ENCODE measurements at places on chromosomes 7 and 10. TPM values are rescaled to one million over a fixed set of nuclear protein-coding genes. Genes with fewer than 3 reads are reported as not detected.

Gene ZNF117
- total RNA-seq: 3.8 TPM

DNA sequence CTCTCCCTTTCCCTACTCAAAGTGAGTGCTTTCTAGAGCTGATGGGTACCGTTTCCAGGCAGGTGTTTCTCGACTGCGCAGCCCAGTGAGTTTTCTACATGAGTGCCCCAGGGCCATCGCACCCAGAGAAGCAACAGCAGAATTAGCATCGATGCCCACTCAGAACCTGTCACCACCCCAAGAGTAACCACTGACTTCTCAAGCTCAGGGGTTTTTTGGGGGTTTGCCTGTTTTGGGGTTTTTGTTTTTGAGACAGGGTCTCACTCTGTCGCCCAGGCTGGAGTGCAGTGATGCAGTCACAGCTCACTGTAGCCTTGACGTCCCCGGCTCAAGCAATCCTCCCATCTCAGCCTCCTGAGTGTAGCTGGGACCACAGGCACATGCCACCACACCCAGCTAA is 25.7 kb downstream of the SNX8 start:
- no peaks in the 10 kb centered on the region for H3K4me1 ChIP-seq
- H3K27me3 ChIP-seq: no peaks in the 10 kb centered on the region
- DNase-seq: no peak
- H3K27ac ChIP-seq: no peak overlapping the region
- H3K4me3 ChIP-seq: no peak overlapping the region

GRCh38 chr7:104530251-104530650 is 201.8 kb downstream of the LHFPL3 start:
- no peaks in the 10 kb centered on the region for H3K27me3 ChIP-seq
- no peak overlapping the region for H3K4me3 ChIP-seq
- no peaks in the 10 kb centered on the region for H3K36me3 ChIP-seq
- H3K27ac ChIP-seq: no peak overlapping the region
- no peaks in the 10 kb centered on the region for H3K4me1 ChIP-seq

Gene TUBAL3
- total RNA-seq: not detected

GRCh38 chr7:95367606-95368005 is 28.6 kb downstream of the PON3 start:
- no peak for DNase-seq
- H3K27ac ChIP-seq: no peak overlapping the region
- H3K36me3 ChIP-seq: no peaks in the 10 kb centered on the region
- H3K4me1 ChIP-seq: no peaks in the 10 kb centered on the region
- H3K4me3 ChIP-seq: no peak overlapping the region

GRCh38 chr10:24605141-24605540 is 118.5 kb downstream of the ARHGAP21 start:
- no peak overlapping the region for H3K27ac ChIP-seq
- DNase-seq: no peak
- no peak overlapping the region for H3K4me3 ChIP-seq
- H3K4me1 ChIP-seq: no peaks in the 10 kb centered on the region
- H3K27me3 ChIP-seq: no peaks in the 10 kb centered on the region

All from CD8-positive, alpha-beta memory T cell (primary cell).